Small intestine (tissue), 16 donors: ENCODE measurements at places on chromosomes 16 and 17. TPM values are rescaled to one million over a fixed set of nuclear protein-coding genes. Genes with fewer than 3 reads are reported as not detected.
A peak's percentile ranks its signal among the peaks of the same experiment; 100 is the strongest.

GRCh38 chr17:680529-680928 is 34.1 kb downstream of the VPS53 start:
- H3K27me3 ChIP-seq, result no peaks in the 10 kb centered on the region
- H3K27ac ChIP-seq, result no peak overlapping the region
- no peak for DNase-seq
- no peaks in the 10 kb centered on the region for H3K4me1 ChIP-seq

- DNase-seq, result peak; percentile 19
- H3K4me3 ChIP-seq, result no peak overlapping the region
- H3K27me3 ChIP-seq, result no peaks in the 10 kb centered on the region
- H3K4me1 ChIP-seq, result no peaks in the 10 kb centered on the region
- peaks cover 42% of the 10 kb centered on the region for H3K36me3 ChIP-seq
- no peak overlapping the region for H3K27ac ChIP-seq
Observed at GRCh38 chr16:18834864-18835263, 33.5 kb upstream of the ARL6IP1 start.

GRCh38 chr16:50284131-50284911 is 18.0 kb downstream of the ADCY7 start:
- peak; percentile 34 for DNase-seq
- H3K27ac ChIP-seq, result no peak overlapping the region
- no peaks in the 10 kb centered on the region for H3K36me3 ChIP-seq
- H3K4me3 ChIP-seq, result no peak overlapping the region
- no peaks in the 10 kb centered on the region for H3K27me3 ChIP-seq
- H3K4me1 ChIP-seq, result peaks cover 9% of the 10 kb centered on the region

Gene WNT9B
- polyA plus RNA-seq, result 0.01 TPM

DNA sequence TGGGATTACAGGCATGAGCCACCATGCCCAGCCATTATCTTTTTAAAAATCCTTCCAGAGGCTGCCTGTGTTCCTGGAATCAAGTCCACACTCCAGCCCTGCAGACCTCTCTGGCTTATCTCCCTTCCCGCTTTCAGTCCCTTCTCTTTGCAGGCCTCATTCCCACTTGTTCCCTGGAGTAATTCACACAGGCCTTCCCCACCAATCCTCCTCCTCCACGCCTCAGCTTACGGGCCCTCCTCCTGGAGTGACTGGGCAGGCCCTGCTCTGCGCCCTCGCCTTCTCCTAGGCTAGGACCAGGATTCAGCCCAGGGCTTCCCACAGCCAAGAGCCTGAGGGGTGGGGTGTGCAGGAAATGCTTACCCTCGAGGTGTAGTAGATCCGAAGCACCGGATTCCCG is 2.8 kb downstream of the CDIPT start:
- H3K36me3 ChIP-seq, result peaks cover 6% of the 10 kb centered on the region
- H3K4me1 ChIP-seq, result peaks cover 4% of the 10 kb centered on the region
- no peak for DNase-seq
- H3K27me3 ChIP-seq, result no peaks in the 10 kb centered on the region

Gene TBC1D3G
- polyA plus RNA-seq, result not detected

- no peaks in the 10 kb centered on the region for H3K4me1 ChIP-seq
- no peak overlapping the region for H3K4me3 ChIP-seq
- no peak overlapping the region for H3K27ac ChIP-seq
- DNase-seq, result no peak
Observed at GRCh38 chr17:65584604-65585521, 23.4 kb upstream of the AXIN2 start.

Gene NT5M
- polyA plus RNA-seq, result not detected

GRCh38 chr16:25481636-25482035 is 210.1 kb upstream of the HS3ST4 start:
- no peaks in the 10 kb centered on the region for H3K27me3 ChIP-seq
- DNase-seq, result no peak
- no peaks in the 10 kb centered on the region for H3K36me3 ChIP-seq
- H3K4me3 ChIP-seq, result no peak overlapping the region
- H3K27ac ChIP-seq, result no peak overlapping the region

- H3K4me3 ChIP-seq, result no peak overlapping the region
- H3K27ac ChIP-seq, result no peak overlapping the region
- no peak for DNase-seq
- H3K4me1 ChIP-seq, result no peaks in the 10 kb centered on the region
Observed at GRCh38 chr17:78374189-78374588, 4.3 kb upstream of the PGS1 start.
